ENCODE measurements at places on chromosomes 7 and 10.

GRCh38 chr10:29600067-29600466, 34.7 kb downstream of the SVIL start:
- DNase-seq, result no peak

DNA sequence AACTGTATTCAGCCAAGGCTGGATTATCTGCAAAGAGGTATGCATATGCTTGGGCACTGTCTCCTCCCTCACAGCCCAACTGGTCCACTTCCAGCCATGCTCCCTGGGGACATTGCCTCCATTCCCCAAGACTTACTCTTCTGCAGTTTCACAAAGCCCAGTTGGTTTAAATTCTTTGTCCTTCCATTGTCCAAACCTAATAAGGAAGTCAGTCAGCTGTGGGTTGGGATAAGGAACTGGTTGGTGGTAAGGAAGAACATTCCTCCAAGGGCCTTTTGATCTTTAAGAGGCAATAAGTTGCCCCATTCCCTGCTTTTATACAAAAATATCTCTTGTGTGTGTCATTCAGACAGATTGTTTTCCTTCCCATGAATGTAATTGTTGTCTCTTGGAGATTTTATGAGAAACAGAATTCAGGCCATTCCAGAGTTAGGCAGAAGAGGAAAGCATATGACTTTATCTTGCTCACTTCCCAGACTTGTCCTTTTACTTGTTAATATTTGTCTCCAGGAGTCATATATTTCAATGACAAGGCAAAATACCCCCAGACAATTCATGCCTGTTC, 673.7 kb downstream of the SUGCT start:
- DNase-seq, result no peak

- DNase-seq, result no peak
Measured at GRCh38 chr10:88687853-88688467, 18.1 kb upstream of the LIPK start.

- peak; percentile 80 for DNase-seq
Measured at GRCh38 chr7:139645572-139646523, 122.4 kb downstream of the CLEC2L start.

- peak; percentile 21 for DNase-seq
Measured at GRCh38 chr10:86306628-86307278, 59.8 kb downstream of the GRID1 start.

DNA sequence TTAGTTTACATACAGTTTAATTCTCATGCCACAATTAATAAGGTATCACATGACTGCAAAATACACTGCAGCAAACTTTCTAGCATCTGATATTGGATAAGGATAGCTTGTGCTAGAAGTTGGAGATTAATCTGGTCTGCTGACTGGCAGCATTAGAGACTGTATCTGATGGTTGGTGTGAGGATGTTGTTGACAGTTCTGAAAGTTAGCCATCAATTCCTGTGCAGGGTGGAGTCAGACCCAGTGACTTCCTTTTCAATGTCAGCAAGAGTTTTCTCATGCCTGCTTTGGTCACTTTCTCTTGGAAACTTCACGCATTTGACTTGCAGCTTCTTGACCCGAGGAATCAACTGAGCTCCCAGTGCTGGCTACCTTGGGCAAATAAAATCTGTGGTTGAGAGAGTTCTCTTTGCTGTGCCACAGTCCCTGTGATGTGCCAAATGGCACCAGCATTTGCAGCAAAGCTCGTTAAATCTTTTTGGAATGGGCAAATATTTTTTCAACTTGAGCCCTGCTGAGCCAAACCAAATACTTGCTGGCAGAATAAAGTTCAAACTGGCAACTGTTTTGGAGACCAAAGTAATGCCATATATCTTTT, 233.0 kb downstream of the TRIL start:
- no peak for DNase-seq

GRCh38 chr10:79244841-79245504, 102.3 kb upstream of the PPIF start:
- no peak for DNase-seq

DNA sequence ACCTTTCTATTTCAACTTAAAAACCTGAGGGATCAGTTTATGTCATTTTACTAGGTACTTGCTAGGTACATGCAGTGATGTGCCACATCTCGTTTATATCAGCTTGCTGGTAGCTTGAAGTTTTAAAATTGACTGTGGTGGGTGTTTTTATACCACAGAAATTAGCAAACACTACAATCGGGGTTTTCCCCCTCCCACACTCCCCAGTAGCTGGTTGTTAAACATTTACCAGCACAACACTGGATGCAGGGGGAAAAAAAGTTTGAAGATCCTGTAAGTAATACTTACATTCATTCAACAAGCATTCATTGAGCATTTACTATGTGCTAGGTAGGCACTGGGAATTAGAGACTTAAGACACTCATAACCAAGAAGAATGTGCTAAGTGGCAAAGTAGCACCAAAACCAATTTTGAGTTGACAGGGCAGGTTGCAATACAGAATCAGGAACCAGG, 32.6 kb downstream of the USP6NL start:
- DNase-seq, result no peak

- no peak for DNase-seq
Measured at GRCh38 chr10:74056050-74056818, 58.3 kb downstream of the VCL start.

- no peak for DNase-seq
Measured at GRCh38 chr7:45026984-45027773, 27.2 kb downstream of the CCM2 start.

DNA sequence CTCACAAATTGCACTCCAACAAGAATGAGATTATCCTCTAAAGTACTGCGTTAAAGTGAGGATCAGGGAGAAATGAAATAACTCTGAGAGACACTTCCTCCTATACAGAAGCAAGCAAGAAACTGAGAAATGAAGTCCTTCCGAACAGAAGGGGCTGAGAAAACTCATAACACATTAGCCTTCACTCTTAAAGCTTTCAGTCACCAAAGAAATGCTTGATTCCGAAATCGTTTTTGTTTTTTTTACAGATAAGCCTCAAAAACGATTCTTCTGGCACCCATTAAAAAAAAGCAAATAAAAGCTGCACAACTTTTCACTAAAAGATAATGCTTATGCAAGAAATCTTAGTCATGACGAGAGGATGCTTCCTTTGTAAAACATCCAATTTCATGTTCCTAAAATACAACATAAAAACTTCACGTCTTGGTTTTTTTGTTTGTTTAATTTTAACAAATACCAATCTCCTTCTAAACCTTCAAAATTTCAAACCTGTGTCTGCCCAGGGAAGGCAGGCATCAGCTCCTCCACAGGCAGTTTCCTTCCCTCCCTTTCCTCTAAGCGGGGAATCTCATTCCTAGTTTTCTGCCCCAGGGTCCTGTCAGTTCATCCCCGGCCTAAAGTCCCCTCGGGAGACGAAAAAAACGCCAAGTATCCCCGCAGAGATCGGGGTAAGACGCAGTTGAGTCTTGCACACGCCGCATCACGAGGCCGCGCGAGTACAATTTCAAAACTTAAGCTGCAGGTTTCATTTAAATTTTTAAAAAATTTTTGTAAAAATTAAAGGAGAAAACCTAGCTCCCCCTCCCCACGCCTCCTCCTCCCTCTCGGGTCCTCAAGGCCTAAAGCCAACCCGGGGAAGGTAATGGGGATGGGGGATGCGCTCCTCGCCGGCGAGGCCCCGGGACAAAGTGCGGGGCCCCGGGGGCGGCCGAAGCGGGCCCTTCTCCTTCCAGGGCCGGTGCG, 1.1 kb downstream of the BAZ1B start:
- DNase-seq, result no peak

- DNase-seq, result no peak
Measured at GRCh38 chr7:42978496-42978895, 46.3 kb downstream of the MRPL32 start.

GRCh38 chr7:16271990-16272665, 149.2 kb downstream of the CRPPA start:
- no peak for DNase-seq

GRCh38 chr7:50595491-50596102, 30.4 kb upstream of the DDC start:
- no peak for DNase-seq

DNA sequence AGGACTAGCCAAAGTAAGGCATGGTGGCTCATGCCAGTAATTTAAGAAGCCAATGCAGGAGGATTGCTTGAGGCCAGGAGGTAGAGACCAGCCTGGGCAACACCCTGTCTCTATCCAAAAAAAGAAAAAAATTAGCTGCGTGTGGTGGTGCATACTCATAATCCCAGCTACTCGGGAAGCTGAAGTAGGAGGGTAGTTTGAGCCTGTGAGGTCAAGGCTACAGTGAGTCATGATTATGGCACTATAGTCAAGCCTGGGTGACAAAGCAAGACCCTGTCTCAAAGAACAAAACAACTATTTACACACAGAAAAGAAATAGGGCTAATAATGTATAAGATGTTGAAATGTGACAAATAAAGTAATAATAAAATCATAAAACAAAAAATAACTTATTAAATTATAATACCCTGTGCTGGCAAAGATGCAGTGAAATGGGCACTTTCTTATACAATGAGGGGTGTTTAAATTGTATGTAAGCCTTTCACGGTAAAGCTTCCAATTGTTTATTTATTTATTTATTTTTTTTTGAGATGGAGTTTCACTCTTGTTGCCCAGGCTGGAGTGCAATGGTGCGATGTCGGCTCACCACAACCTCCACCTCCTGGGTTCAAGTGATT, 175.2 kb downstream of the TPST1 start:
- DNase-seq, result no peak

DNA sequence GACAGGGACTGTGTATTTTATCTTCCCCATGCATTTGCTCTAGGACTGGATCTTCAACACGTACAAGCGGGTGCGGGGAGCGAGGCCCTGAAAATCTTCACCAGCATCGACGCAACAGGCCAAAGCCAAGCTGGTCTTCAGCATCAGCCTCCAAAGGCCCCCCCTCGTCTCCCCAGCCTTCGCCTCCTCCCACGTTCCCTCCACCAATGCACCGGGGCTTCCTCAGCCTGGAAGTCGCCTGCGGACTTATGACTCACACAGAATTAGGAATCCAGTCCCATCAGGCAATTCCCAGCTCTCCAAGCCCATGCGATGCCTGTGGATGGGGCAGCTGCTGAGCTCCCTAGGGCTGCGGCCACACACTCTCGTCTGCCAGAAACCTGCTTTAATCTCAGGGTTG, 36.3 kb upstream of the RNF32 start:
- DNase-seq, result no peak

Measured in hindlimb muscle (tissue), 1 donor.